ENCODE measurements at places on chromosomes 3 and 15.

DNA sequence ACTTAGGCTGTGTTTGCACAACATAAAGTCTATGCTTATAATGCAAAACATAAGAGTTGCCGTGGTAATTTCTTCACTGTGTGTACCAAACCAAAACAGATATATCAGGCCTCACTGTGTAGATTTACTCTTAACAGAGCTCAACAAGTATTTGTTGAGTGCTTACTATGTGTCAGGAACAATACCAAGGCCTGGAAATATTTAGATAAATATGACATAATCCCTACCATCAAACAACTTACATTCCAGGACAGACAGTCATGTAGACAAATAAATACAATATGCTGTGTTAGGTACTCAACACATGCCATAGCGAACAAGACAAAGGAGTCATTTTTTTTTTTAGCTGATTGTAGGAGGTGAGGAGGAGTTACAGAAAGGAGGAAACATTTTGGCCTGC, 554.0 kb downstream of the NSUN3 start:
- DNase-seq: no peak

DNA sequence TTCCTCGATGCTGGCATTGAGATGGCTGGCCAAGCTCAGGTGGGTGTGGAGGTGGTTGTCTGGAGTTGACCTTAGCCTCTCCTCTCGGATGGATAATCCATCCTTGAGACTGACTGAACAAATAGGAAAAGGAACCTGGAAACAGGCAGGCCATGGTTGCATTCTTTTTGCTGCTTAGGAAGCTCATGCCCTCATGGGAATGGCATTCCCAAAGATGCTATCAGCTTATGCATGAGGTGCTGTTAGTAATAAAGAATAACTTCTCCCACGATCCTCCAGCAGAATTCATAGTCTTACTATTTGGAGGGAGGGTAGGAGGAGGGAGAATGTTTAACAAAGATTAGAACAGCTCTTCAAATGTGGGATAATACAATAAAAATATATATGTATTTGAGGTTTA, 303.0 kb upstream of the TPM1 start:
- DNase-seq: no peak

DNA sequence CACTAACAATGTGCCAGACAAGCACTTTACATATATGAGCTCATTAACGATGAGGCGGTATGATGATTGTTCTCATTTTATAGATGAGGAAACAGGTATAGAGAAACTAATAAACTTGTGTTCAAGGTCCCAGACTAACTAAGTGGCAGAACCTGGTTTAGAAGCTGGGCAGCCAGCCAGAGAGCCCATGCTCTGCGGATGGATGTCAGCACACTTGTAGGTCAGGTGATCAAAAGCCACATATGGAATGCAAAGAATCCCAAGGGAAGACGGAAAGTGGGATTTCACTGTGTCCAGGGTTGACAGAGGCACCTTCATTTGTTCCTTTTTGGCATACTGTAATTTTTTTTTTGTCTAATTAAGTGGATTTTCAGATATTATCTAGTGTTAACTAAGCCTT, 103.7 kb downstream of the EFL1 start:
- DNase-seq: no peak

GRCh38 chr15:39966521-39966920, 32.6 kb downstream of the EIF2AK4 start:
- peak; percentile 21 for DNase-seq

DNA sequence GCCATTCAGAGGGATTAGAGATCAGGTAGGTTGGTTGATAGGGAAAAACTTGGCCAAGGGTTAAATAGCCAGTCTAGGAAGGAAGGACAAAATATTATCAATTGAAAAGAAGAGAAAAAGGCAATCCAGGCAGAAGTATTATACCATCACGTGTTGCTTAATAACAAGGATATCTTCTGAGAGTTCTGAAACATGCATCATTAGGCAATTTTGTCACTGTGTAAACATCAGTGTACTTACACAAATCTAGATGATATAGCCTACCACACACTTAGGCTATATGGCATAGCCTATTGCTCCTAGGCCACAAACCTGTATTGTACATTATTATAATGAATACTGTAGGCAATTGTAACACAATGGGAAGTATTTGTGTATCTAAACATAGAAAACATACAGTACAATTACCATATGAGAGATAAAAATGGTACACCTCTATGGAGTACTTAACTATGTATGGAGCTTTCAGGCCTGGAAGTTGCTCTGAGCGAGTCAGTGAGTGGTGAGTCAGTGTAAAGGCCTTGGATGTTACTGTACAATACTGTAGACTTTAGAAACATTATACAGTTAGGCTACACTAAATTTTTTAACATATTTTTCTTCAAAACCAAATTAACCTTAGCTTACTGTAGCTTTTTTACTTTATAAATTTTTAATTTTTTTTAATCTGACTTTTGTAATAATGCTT, 2.7 kb downstream of the TEX55 start:
- DNase-seq: no peak

GRCh38 chr3:100761211-100761942, 52.1 kb downstream of the TFG start:
- peak; percentile 24 for DNase-seq

GRCh38 chr3:120678331-120678947, 3.6 kb downstream of the HGD start:
- peak; percentile 86 for DNase-seq

DNA sequence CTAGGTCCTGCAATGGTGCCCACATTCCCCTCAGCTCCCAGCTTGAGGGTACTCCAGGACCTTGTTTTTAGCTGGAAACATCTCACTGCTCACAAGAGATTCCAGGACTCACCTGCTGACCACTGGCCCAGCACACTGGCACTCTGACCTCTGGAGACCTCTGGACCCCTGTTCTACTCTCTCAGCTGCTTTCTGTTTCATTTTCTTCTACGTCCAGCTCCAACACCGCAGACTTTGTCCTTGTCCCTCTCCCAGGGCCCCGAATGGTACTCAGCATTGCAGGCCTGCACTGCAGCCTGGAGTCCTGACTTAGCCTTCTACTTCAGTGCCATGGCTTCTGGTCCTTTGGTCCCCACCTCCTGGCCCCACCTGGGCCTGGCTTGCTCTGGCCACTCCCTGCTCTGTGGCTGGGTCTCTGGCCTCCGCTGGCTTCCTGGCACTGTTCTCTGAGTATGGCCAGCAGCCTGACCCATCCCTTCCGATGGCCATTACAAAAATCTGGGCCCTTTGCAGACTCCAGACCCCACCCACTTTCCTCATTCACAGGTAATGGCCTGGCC, 27.9 kb downstream of the KY start:
- no peak for DNase-seq

- DNase-seq: no peak
Measured at GRCh38 chr3:76917436-76917835, 122.5 kb upstream of the ROBO2 start.
